Endothelial cell of umbilical vein (primary cell): ENCODE measurements at places on chromosomes 16 and 17.

GRCh38 chr16:27326738-27327585 lies 13.2 kb downstream of the IL4R start:
- DNase-seq = peak; percentile 78

GRCh38 chr16:15650698-15651171 lies 690 bp downstream of the NDE1 start:
- DNase-seq = peak; percentile 43

GRCh38 chr17:48624544-48625494 lies 1.3 kb downstream of the HOXB9 start:
- no peak for DNase-seq

- no peak for DNase-seq
Measured at GRCh38 chr16:3951861-3952736, 71.6 kb upstream of the CREBBP start.

DNA sequence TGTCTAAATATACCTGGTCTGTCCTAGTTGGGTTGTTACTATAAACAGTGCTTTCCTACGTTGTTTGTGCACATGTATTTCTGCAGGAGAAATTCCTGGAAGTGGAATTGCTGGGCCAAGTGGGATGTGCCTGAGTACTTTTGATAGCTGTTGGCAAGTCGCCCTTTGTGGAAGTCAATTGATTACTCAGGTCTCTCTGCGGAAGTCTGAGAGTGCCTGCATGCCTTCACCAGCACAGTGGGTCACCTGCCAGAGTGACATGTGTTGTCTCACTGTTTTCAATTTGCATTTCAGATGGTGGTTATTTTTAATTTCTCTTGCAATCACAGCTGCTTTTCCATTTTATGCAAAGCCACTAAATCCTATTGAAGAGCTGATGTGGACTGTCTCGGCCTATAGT lies 2.3 kb upstream of the MVD start:
- DNase-seq = peak; percentile 88

DNA sequence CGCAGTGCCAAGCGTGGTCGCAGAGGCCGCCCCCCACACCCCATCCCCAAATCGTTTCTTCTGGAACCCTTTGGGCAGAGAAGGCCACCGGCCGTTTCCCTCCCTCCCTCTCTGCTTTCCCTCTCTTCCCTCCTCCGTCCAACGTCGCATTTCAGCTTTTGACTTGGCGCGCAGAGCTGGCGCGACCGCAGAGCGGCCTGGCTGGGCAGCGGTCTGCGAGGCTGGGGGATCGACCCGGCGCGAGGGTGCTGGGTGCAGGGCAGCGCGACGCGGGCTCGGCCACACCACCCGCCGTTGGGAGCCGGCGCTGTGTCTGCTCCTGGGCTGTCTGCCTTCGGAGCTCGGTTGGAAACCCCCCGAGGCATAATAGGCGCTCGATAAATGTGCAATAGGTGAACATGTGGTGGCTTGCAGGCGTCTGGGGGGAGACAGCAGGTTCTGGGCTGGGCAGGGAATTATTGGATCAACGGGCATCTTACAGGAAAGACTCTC lies 2.8 kb upstream of the NTN3 start:
- DNase-seq = peak; percentile 14

GRCh38 chr17:43712397-43712796 lies 46.2 kb downstream of the SOST start:
- no peak for DNase-seq

DNA sequence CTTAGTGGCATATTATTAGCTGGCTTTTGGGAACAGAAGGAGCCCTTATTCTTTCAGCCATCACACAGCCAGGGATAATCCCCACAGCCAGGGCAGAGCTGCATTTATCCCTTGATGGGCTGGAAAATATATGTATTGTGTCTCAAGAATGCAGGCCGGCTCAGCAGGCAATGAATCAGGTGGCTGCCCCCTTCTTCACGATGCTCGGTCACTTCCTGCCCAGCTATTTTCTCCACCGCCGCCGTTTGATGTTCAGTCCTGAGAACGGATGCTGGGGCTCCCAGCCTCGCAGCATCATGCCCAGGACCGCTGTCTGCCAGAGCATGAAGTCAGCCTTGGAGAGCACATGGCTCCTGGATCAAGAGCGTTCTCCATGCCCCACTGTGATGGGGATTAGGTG lies 4.3 kb upstream of the MYH3 start:
- DNase-seq = no peak

- DNase-seq = no peak
Measured at GRCh38 chr16:8543258-8543657, 47.1 kb downstream of the TMEM114 start.

DNA sequence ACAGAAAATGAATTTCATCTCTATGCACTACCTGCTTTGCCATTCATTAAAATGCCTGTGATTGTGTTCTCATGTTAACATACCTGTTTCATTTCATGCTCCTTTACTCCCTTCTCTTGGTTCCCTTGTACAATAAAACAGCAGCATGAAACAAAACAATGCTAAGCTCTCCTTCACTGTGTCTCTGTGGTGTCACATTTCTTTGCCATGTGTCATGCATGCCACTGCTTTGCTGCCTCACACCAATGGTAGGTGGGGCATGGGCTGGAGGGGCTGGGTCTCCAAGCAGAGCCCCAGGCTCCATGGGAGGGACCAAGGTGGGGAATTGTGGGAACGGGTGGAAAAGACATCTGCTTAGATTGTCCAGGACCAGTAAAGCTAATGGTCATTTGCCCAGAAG lies 83.6 kb downstream of the RGS9 start:
- DNase-seq = no peak

DNA sequence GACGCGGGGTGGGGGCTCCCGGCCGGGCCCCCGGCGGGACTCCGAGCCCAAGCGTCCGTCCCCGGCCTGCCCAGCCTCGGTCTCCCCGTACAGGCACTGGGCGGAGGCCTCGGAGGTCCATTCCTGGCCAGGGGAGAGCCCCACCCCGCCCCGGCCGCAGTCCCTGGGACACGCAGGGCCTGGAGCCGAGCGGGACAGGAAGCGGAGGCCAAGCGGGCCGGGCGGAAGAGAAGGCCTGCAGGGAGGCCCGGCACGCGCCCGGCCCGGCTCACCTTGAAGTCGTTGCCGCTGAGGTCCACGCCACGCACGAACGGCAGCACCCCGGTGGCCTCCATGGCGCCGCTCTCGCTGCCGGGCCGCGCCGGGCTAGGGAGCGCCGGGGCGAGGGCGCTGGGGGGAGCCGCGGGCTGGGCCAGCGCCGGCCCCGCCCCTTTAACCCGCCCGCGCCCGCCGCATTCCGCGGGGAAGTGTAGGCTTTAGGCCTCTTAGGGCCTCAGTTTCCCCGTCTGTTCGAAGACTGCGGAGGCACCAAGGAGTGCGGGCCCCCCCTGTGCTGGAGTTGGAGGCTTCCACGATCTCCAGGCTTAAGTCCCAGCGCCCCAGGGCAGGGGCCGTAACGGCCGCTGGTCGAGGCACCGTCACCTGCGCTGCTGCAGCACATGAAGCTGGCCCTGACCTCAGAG lies at the start of gene FLII:
Gene FLII, minus strand, starts transcription at position 383 of the 683 bp plus-strand sequence. Its CDS starts 48 bp downstream, at position 335.
- DNase-seq = peak; percentile 48

DNA sequence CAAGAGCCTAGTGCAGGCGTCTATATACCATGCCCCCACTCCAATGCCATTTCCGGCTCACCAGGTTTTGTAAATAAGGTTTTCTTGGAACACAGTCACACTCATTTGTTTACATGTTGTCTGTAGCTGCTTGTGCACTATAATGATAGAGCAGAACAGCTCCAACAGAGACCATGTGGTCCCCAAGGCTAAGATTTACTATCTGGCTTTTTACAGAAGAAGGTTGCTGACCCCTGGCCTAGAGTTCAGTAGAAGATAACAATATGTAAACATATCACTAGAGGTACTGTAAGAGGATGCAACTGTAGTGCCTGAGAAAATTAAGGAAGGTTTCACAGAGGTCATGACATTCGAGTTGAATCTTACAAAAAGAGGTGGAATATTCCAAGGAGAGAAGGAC lies 66.3 kb downstream of the CACNG1 start:
- DNase-seq = no peak

- no peak for DNase-seq
Measured at GRCh38 chr17:82753201-82753464, 1.3 kb downstream of the TBCD start.

DNA sequence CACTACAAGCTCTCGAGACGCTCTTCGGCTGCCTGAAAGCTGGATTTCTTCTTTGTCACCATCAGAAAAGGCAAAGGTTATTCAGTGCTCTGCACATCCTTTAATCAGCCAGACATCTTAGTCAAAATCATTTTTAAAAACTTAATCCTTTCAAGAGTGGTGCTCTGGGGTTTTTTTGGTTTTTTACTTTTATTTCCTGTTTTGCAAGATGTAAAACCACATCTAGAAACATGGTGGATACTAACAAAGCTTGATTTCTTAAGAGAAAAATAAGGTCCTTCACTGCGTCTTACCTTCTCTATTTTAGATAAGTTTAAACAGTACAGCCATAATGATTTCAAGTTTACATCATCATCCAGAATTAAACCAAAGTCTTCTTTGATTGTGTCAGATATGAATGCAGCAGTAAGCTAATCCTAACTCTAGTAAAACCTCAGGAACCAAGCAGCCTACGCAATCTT lies 6.3 kb downstream of the ANKRD11 start:
- DNase-seq = no peak

- no peak for DNase-seq
Measured at GRCh38 chr17:9199571-9200551, 178.6 kb downstream of the NTN1 start.

DNA sequence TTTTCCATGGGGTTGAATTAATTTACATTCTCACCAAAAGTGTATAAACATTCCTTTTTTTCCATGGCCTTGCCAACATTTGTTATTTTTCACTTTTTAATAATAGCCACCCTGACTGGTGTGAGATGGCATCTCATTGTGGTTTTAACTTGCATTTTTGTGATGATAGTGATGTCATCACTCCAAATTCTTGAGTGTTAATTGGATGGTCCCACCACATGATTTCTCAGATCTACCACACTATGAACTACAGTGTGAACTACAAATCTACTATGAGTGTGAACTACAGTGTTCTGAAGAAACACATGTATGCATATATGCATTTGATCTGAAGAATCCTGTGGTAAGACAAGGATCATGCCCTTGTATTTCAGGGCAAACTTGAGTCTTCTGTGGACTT lies 340.1 kb downstream of the ABCC12 start:
- no peak for DNase-seq

DNA sequence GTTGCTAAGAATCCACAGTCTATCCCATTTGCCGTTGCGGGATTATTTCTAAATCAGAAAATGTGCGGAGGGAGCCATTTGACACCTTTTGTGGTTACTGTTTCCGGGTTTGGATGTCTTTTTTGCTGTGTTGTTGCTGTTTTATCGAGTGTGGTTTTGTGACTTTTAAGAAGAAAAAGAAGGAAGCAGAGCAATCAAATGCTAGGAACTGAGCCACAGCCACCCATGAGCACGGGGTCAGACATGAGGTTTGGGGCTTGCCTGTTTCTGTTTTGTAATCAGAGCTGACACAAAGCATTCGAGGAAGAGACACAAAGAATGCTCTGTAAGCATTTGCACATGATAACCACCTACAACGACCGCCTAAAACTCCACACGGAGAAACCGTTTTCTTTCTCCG lies 53.1 kb upstream of the CHMP6 start:
- no peak for DNase-seq

DNA sequence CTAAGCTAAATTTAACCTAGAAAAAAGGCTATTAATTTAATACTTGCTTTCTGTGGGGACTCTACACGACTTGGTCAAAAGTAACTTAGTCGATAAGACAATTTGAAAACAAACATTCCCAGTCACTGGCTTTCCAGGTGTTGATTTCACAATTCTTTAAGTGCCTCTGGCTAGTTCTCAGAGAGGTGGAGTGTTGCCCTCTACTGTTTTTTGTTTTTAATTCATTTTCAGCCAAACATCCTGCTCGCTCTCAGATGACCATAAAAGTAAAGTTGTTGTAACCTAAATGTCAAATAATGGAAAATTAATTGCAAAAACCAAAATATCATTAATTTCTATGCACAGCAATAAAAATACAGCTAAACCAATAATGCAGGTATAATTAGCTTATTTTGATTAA lies 107.1 kb downstream of the MYO1D start:
- DNase-seq = no peak

DNA sequence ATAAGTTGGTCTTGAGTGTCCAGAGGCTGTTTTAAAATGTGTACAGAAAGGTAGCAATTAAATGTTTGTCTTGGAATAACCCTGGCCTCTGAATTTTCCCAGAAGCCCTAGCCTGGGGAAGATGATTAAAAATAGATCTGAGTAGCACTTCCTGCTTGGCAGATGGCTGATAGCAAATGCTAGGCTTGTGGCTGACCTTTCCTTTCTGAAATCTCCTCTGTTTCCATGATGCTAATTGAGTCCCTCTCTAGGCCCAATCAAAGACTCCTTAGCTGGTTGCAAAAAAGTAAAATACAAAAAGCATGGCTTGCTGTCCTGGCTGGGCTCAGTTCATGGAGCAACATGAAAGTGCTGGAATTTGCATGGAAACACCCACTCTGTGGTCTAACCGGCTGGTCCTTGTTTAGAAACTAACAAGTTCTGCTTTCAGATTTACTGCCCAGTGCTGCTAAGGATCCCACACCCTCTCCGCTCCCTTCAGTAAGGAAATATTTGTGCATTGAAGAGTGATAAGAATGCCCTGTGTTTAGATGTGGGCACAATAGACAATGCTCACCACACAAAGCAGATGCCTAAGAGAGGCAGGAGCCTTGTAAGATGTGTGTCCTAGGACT lies 40.8 kb downstream of the YPEL2 start:
- peak; percentile 93 for DNase-seq

DNA sequence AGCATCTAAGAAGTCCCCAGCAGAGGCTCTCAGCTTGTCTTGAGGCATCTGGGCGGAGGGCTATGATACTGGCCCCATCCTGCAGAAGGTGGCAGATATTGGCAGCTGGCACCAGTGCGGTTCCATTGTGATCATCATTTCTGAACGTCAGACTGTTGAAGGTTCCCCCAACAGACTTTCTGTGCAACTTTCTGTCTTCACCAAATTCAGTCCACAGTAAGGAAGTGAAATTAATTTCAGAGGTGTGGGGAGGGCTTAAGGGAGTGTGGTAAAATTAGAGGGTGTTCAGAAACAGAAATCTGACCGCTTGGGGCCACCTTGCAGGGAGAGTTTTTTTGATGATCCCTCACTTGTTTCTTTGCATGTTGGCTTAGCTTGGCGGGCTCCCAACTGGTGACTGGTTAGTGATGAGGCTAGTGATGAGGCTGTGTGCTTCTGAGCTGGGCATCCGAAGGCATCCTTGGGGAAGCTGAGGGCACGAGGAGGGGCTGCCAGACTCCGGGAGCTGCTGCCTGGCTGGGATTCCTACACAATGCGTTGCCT lies at the start of gene CIITA:
Gene CIITA, plus strand, starts transcription at position 404 of the 543 bp plus-strand sequence. Its CDS starts 129 bp downstream, at position 533.
- DNase-seq = no peak

GRCh38 chr17:80885947-80886582 lies 105.6 kb upstream of the CHMP6 start:
- no peak for DNase-seq

DNA sequence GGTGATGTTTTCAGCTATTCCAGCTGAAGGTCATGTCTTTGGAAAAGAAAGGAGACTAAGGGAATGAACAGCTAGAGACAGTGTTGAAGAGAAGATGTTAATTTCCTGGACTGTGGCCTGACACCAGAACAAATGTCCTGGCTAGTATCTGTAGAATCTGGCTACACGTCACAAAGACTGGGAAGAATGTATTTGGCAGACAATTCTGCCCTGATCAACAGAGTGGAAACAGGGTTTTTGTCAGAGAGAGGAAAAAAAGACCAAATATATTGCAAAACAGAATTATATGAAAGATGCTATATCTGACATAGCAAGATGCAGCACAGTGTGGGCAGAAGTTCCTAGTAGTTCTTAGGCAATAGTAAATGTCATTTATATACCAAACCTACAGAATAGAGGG lies 17.0 kb upstream of the ANKFN1 start:
- no peak for DNase-seq

GRCh38 chr16:27639561-27640276 lies 89.8 kb downstream of the KATNIP start:
- DNase-seq = peak; percentile 64
